Pulmonary artery endothelial cell (primary cell): ENCODE measurements at places on chromosomes 13 and 19. TPM values are rescaled to one million over a fixed set of nuclear protein-coding genes. Genes with fewer than 3 reads are reported as not detected.

Gene BRCA2
- 7.0 and 10.6 TPM in 2 replicates for total RNA-seq

DNA sequence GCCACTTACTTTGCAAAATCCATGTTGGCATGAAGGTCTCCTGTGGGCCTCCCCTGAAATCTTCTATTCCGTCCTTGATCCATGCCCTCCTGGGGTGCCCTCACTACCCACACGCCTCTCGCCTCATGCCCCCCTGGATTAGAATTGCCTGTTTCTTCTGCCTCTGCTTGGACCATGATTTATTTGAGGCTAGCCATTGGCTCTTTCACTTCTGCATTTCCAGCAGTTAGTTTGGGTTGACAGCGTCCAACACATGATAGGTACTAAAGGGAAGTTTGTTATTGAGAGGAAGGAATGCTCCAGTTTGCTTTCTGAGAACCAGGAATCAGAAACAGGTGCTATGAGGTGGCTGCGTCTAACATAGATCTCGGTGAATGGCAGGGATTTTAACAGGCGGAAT lies 30.5 kb upstream of the TPTE2 start:
- DNase-seq = no peak

GRCh38 chr13:25977671-25978070 lies 74.1 kb downstream of the SHISA2 start:
- no peak for DNase-seq

DNA sequence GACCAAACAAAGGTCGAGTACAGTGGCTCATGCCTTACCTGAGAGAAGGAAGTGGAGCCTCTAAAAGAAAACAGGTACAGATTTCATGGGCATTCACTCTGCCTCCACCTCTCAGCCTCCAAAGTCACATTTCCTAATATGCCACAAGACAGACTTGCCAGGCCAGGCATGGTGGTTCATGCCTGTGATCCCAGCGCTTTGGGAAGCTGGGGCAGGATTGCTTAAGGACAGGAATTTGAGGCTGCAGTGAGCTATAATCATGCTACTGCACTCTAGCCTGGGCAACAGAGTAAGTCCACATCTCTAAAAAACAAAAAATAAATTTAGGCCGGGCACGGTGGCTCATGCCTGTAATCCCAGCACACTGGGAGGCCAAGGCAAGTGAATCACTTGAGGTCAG lies 10.9 kb upstream of the DNMT1 start:
- DNase-seq = no peak

DNA sequence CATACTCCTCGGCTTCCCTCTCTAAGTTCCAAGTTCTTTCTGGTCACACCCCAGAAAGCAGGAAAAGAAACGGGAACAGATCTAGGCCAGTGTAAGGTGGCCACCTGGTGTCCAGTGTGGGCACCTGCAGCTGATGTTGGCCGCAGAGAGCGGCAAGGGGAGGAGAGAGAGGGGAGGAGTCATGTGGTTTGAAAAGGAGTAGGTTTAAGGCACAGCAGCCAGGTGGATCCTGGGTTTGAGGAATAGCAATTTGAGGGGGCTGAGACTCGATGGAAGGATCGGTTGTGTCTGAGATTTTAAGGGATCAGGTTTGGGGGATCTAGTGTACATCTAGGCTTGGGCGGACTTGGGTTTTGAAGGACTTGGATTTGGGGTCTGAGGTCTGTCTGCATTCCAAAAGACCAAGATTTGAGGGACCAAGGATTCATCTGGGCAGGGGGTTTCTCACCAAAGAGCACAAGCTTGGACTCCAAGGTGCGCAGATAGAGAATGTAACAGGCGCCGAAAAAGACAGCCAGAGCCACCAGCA lies 1.2 kb downstream of the RABAC1 start:
- DNase-seq = peak; percentile 54
